NCI-H748 treated with DMSO at 0.1 percent for 48 hours (cell line): ENCODE measurements at places on chromosomes 5 and 9.

DNA sequence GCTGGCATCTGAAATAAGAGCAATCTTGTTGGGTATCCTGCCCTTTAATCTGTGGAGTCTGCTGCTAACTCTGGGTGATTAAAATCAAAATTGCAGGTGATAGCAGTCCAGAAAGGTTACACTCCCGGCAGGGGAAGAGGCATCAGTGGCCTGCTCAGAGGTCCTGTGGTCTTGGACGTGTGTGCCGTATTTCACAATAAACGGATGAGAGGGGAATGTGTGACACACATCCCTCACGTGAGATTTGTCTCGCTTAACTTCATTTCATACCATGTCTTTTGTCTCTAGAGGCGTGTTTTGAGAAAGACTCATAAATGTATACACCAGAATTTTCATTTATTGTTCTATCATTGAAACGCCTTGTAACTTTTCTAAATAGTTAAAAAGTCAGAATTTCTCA lies 36.6 kb downstream of the FAM240B start:
- no peak for DNase-seq

DNA sequence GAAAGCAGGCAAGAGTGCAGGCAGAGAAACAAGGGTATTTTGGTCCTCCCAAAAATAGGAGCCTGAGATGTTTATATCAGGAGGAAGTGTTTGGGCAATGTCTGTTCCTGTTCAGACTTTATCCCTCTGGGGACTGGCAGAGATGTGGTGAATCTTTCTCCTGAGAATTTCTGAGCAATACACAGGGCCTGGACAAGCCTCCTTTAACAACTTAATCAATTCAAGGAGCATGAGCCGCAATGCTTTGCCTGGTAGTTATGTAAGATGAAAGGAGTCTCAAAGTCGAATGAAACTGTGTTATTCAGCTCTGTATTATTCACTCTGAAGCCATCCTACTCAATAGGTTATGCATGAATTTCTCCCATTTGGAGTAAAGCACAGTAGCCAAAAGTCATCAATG lies 365.6 kb downstream of the MAN2A1 start:
- no peak for DNase-seq

DNA sequence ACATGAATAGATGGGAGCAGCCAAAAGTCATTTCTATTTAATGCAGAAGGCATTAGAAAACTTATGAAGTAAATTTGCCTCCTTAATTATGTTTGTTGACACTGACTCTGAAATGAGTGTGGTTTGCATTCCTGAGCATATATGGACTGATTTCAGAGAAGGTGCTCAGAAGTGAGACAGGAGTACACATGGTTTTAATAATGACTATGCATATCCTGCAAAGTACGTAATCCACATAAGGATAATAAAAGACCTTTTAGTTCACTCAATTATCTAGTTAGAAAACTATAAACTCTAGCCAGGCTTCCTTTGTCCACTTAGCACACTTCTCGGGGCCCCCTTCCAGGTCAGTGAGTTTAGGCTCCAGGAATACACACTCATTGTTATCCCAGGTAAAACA lies 75.7 kb upstream of the SNX2 start:
- no peak for DNase-seq

DNA sequence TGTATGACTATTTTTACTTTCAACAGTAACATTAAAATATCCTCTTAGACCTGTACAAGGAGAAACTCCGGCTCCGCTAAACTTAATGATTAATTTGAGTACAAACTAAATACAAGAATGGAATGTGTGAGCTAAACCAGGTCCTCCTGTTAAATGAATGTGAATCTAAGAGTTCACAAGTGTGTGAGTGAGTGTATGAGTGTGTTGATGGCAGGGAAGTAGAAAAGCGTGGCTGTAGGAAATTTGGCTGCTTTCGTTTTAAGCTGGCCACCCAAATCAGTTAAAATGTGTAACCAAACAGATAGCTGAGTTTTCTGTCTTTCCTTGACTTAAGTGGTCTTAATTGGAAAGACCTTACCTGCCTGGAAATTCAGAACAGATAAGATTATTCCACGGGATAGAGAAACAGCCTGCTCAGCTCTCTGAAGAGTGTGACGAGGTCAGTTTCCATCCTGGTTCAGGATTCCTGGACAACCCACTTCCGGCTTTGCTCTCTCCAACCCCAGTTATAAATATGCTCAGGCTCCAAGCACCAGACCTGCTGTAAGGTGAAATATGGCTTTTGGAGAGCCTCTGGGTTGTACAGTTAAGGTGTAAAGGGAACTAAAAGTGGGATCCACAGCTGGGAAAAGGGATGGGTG lies 908.6 kb upstream of the EDIL3 start:
- no peak for DNase-seq

DNA sequence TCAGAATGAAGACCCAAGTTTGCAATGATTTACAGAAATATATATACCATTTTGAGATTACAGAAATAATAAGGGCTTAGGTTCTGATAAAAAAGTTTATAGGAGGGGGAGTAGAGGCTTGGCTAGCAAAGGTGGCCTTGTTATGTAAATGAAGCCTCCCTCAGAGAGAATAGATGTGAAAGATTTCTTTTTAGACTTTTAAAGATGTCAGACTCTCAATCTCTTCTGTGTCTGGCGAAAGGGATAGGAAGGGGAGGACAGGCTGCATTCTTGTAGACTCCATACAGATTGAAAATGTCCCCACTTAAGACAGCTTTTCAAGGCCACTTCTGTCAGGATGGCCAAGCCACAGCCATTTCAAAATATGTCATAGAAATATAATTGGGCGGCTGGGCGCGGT lies 63.1 kb upstream of the CLINT1 start:
- no peak for DNase-seq

- DNase-seq, result no peak
Measured at GRCh38 chr9:137365056-137365455, 57.9 kb downstream of the EXD3 start.

DNA sequence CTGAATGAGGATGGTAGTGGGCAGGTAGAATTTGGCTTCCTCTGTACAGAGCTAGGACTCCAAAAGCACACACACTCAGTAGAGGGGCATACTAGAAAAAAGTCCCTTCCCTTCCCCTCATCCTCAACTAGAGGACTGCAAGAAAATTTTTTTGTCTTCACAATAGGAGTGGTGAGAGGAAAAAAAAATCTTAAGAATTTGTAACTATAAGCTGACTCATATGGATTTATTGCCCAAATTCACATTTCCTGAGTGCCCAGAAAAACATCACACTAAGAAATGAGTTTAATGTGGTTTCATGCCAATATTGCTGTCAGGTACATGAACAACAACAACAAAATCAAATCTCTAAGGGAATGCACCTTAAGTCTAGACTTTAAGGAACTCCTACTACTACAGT lies 43.7 kb downstream of the RANBP6 start:
- DNase-seq, result no peak
